ENCODE measurements at places on chromosomes 16 and 17. TPM values are rescaled to one million over a fixed set of nuclear protein-coding genes. Genes with fewer than 3 reads are reported as not detected.

The TBC1D26 gene
- total RNA-seq: not detected

The ADAD2 gene
- total RNA-seq: not detected

The TEKT5 gene
- not detected for total RNA-seq

The ACSF2 gene
- total RNA-seq: 273 TPM

The PPP1R27 gene
- total RNA-seq: not detected

The C16orf74 gene
- total RNA-seq: 12.0 TPM

The VWA3A gene
- total RNA-seq: 0.18 TPM

The RRAD gene
- 3.8 TPM for total RNA-seq

The CES5A gene
- total RNA-seq: not detected

The KRTAP1-5 gene
- total RNA-seq: not detected

The CACNA1H gene
- total RNA-seq: 2.7 TPM

The HIGD1B gene
- not detected for total RNA-seq

The KIFC3 gene
- 32.8 TPM for total RNA-seq

The OTOP3 gene
- not detected for total RNA-seq

The CDIP1 gene
- 11.8 TPM for total RNA-seq

The TBC1D3H gene
- total RNA-seq: not detected

The MYADML2 gene
- total RNA-seq: not detected

The ASIC2 gene
- total RNA-seq: not detected

The CETP gene
- total RNA-seq: not detected

The RNU2-1 gene
- total RNA-seq: not detected

The CRAMP1 gene
- total RNA-seq: 9.9 TPM

The SYNGR3 gene
- total RNA-seq: 1.4 TPM

The TBX6 gene
- total RNA-seq: 0.09 TPM
